ENCODE measurements at places on chromosomes 2 and 18.
A peak's percentile ranks its signal among the peaks of the same experiment; 100 is the strongest.

DNA sequence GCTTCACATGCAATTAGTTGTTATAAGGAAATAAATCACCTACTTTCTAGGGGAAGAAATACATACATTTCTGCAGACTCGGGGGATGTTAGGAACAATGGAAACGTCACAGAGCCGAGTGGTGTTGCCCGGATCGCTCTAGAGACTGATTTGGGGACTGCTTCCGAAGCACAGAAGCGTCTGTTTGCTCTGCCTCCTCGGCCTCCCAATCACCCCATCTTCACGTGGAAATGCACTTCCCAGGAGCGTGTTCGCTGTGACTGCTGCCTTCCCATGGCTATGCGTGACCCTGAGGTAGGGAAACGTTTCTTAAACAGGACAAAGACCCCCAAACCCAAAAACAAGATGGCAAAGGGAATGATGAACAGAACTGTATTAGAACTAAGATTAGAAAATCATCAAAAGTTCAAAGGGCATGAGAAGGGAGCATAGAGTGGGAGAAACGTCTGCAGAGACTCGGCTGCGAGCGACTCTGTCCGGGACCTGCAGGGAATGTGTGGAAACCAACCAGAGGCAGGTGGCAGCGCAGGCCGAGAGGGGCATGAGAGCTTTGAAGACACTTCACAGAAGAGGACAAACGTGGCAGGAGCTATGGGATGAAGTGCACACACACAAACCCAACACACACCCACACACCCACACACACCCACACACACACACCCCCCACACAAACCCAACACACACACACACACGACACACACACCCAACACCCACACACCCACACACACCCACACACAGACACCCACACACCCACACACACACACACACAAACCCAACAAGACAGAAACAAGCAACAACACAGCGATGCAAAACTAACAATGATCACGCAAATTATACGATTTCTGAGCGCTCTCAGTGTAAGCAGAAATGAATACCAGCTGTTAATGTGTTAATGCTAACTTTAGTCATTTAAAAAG lies 41.3 kb downstream of the RTP5 start:
- no peak for DNase-seq

DNA sequence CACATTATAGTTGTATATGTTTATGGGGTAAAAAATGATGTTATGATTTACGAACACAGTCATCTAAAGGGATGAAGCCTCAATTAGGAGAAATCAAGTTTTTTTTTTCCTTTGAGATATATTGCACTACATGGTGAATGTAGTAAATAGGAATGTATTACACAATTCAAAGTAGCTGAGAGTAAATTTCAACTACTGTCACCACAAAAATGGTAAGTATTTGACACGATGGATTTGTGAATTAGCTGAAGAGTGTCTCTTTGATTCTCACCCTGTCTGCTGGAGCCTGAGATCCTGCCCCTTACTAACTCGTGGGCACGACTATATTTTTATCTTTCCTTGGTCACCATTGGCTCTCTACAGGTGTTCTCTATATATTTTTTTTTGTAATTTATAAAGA lies 540.4 kb upstream of the DSEL start:
- peak; percentile 33 for DNase-seq

GRCh38 chr2:185208261-185208660 lies 530.3 kb upstream of the FSIP2 start:
- DNase-seq, result no peak

DNA sequence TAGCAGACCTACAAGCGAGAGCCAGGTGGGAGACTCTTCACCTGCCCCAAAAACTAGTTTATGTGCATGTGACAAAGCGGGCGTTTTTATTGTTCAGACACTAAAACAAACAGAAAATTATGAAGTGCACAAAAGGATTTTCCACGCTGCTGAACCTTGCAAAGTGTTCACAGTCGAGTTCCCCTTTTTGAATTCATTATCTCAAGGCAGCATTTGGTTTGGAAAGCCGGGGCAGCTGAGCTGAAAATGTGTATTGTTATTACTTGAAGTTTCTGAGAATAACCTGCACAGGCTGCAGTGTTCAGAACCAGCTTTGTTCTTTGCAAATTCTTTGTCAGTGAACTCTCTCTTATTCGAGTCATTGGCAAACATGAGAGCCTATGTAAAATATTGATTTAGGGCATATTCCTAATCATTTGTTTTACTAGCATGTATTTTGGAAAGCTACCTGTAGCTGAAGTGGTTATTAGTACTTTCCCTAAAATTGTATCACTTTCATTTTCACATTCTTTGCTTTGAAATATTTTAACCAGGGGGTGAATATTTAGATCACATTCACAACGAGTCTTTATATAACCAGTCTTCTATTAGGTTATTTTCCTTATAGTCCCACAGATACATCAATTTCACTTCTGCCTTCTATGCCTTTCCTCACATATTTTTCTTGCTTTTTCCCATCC lies 59.5 kb downstream of the LRRTM1 start:
- no peak for DNase-seq

DNA sequence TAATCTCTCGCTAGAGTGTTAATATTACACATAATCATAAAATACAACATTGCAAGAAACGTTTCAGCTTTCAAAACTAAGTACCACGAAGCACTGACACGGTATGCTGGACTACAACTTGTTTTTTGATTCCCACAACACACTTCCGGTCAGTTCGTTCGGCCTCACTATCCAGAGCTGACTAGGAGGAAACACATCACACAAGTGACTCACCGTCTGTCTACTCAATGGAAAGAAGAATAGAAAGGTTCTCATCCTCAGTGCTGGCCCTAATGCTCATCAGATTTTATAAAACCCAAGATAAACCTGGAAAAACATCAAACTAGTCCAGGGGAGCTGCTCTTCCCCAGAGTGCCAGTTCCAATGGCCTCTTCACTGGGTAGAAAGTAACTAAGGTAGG lies 42.9 kb downstream of the ZNF385B start:
- DNase-seq, result no peak

- DNase-seq, result peak; percentile 35
These were observed 710 bp downstream of the DUSP19 start for GRCh38 chr2:183079139-183079775.

- no peak for DNase-seq
These were observed 293.4 kb downstream of the CELF4 start for GRCh38 chr18:37272226-37272625.

DNA sequence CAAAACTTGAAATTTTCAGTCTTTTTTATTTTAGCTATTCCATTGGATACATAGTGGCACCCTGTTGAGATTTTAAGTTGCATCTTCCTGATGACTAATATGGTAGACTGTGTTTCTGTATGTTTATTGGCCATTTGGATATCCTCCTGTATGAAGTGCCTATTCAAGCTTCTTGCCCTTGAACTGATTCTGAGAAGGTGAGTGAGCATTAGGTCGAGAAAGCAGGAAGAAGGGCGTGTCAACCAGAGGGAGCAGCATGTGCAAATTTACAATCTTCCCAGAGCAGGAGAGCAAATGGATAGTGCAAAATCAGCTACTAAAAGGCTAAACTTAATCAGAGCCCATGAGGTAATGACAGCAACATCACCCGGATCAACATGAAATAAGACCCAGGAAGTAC lies 8.6 kb downstream of the INPP1 start:
- no peak for DNase-seq

- DNase-seq, result no peak
These were observed 39.8 kb upstream of the EVA1A start for GRCh38 chr2:75600461-75601011.

DNA sequence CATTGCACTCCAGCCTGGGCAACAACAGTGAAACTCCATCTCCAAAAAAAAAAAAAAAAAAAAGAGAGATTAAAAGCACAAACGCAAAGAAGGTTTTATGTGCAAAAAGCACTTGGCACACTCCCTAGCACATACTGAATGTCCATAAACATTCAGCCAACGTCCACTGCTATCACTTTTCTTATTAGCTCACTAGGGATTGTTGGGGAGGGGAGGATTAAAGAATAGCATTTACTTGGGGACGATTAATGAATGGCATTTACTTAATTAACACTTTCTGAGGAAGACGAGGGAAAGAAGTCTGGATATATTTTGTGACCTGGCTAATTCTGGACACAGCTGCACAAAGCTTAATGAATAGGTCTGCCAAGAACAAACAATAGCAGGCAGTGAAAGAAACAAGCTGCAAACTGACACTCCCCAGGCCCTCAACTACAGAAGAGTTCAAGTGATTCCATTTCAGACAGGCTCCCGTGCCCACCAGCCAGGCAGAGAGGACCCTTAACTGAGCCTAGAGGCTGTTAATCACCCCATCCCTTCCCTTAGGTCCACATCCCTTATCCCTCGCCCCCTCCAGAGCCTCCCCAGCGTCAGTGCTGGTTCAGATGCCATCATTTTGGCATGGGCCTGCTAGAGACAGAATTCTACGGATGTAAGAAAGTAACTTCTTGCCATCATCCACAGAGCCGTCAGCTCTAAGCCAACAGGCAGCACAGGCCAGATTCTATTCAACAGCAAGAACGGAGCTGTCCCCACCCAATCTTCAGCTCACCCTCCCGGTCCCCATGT lies 7.4 kb downstream of the CYB5A start:
- no peak for DNase-seq

DNA sequence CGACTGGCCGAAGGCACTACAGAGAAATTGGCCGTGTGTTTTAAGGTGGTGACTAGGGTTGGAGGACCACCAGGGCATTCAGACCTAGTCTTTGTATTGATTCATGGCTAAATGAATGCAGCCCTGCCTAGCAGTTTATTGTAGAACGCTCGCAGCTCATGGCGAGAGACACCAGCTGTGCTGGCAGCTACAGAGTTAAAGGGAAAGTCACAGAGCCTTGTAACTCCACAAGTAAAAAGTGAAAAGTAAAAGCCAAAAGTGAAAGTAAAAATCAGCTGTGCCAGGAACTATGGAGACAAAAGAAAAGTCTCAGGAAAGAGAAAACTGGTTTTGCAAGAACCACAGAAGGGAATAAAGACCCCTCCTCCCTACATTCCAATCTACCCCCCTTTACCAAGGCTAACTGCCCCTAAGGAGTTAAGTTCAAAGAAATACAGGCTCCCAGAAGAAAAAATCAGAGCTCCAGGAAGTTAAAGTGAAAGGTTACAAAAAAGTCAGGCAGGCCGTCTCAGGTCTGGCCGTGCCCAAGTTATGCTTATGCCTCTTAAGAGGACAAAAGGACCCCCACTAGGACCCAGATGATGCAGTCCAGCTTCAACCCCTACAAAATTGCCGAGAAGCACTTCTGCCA lies 46.4 kb upstream of the SELENOI start:
- peak; percentile 40 for DNase-seq

- peak; percentile 67 for DNase-seq
These were observed 70.1 kb downstream of the BCL11A start for GRCh38 chr2:60483401-60483800.
